ENCODE measurements at places on chromosomes 5 and 9. TPM values are rescaled to one million over a fixed set of nuclear protein-coding genes. Genes with fewer than 3 reads are reported as not detected.

DNA sequence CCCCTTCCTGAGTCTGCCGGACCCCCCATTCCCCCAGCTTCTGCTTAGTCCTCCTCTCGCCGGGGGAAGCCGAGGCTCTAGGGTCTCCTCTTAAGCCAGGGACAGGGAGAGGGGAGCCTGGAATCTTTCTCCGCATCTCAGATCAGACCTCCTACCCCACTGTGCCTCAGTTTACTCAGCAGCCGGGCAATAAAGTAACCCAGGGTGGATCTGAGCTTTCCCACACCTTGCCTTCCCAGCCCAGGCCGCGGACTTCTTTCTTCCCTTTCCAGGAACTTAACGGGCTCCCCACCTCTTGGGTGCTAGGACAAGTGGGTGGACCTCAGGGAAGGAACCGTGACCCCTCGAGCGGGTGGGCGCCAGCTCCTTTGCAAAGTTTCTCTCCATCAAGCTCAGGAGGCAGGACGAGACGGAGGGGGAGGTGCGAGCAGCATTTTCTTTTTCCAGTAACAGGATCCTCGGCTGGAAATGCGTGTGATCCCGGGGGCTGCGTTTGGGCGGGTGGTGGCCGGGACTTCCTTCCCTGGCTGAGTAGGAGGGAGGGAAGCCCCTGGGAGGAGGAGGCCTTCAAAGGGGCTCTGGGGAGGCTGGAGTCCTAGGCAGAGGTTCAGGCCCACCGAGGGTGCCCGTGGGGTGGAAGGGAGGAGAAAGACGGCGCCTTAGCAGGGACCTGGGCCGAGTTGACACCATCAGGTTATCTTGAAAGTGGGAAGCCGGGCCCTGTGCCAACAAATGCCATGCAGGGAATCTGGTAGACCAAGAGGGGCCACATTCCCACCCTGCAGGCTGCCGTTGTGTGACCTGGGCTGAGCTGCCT, 795 bp downstream of the DAB2IP start:
- peak; percentile 69 for DNase-seq
- H3K27ac ChIP-seq = peak overlapping the region; percentile 92
- peak overlapping the region; percentile 86 for H3K4me3 ChIP-seq
- no peaks in the 10 kb centered on the region for H3K27me3 ChIP-seq
- peaks cover 44% of the 10 kb centered on the region for H3K4me1 ChIP-seq

DNA sequence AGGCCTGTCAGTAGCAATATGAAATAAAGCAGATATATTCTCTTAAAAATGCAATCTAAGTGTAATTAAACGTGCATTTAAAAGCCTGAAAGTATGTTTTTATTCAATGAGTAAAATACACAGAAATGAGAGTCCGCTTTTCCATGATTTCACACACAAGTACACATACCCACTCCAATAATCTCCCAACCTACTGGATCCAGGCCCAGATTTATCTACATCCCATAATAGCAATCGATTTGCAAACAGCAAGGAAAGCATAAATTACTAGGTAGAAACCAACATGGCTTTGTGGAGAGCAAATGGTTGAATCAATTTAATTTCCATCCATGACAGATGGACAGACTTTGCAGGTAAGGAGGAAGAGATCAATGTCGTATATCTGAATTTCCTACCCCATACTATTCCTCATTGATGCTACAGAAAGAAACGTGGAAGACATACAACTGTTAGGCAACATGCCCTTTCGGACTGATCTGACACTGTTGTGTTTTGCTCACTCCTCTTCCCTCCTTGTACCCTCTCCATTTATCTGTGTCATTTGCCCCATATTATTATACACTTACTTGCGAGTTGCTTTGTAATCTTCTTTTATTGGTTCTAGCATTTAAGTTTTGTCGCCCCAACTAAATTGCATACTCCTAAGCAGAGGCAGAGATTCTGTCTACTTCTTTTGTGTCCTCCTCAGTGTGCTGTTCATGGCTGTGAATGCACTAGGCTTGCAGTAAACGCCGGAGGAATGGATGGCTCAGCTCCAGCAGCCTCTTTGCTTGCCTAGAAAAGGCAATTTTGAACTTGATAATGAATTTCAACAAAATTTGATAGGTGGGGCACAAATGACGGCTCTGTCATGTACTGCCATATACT, 133.6 kb downstream of the NFIB start:
- peaks cover 46% of the 10 kb centered on the region for H3K4me1 ChIP-seq
- DNase-seq = no peak
- no peaks in the 10 kb centered on the region for H3K27me3 ChIP-seq
- no peak overlapping the region for H3K4me3 ChIP-seq
- H3K27ac ChIP-seq = peak overlapping the region; percentile 78

Gene FNBP1
- total RNA-seq = 49.9 TPM

GRCh38 chr5:154042766-154043165, 4.0 kb downstream of the MFAP3 start:
- H3K27ac ChIP-seq = no peak overlapping the region
- H3K27me3 ChIP-seq = no peaks in the 10 kb centered on the region
- H3K4me3 ChIP-seq = no peak overlapping the region
- peaks cover 4% of the 10 kb centered on the region for H3K36me3 ChIP-seq

DNA sequence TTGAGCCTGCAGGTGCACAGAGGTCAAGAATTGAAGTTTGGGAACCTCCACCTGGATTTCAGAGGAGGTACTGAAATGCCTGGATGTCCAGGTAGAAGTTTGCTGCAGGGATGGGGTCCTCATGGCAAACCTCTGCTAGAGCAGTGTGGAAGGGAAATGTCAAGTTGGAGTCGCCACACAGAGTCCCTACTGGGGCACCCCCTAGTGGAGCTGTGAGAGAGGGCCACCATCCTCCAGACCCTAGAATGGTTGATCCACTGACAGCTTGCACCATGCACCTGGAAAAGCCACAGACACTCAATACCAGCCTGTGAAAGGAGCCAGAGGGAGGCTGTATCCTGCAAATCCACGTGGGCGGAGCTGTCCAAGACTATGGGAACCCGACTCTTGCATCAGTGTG, 78.0 kb downstream of the GABRA1 start:
- no peaks in the 10 kb centered on the region for H3K36me3 ChIP-seq
- H3K4me3 ChIP-seq = no peak overlapping the region
- H3K27me3 ChIP-seq = no peaks in the 10 kb centered on the region
- H3K4me1 ChIP-seq = no peaks in the 10 kb centered on the region
- no peak for DNase-seq
- no peak overlapping the region for H3K27ac ChIP-seq

DNA sequence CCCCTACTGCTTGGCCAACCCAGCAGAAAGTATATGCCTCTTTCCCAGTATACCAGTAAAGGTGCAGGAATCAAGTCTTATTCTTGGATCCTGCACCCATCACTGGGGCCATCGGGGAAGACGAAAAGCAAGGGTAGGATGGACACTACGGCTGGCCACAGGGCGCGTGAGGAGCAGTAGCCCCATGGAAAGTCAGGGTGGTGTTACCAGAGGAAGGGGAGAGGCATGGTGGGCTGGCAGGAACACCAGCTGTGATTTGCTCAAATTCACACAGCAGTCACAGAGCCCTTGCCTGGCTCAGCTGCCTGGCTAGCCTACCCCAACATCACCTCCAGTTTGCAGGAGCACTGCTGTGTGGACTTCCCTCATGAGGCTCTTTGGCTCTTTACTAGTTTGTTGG, 34.5 kb upstream of the SAP30L start:
- H3K27me3 ChIP-seq = no peaks in the 10 kb centered on the region
- peaks cover 2% of the 10 kb centered on the region for H3K4me1 ChIP-seq
- no peak overlapping the region for H3K27ac ChIP-seq
- no peaks in the 10 kb centered on the region for H3K36me3 ChIP-seq
- no peak overlapping the region for H3K4me3 ChIP-seq
- DNase-seq = no peak

Gene GEMIN5
- total RNA-seq = 22.0 TPM

DNA sequence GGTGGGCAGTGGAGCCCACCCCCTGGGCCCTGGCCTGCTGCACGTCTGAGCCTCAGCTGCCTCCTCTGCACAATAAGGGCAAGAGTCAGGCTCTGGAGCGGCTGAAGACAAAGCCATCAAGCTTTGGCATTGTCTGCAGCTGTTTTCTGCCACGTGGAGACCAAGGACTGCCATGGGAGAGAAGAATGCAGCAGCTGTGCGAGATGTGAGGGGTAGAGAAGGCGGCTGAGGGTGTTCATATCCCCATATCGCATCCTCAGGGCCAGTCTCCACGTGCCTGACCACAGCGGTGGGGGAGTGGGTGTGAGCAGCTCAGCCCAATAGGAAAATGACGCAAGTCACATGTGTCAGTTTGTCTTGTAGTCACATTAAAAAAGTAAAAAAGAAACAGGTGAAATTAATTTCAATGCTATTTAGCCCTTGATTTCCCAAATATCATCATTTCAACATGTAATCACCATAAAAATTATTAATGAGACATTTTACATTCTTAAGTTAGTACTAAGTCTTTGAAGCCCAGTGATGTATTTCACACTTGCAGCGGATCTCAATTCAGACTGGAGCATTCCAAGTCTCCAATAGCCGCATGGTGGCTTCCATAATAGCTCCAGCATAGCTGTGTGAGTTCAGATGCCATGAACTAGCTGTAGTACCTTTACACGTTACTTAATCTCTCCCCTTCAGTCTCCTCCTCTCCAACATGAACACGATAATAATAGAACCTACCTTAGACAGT, 6.6 kb downstream of the C1QTNF2 start:
- peak overlapping the region; percentile 89 for H3K27ac ChIP-seq

Gene GPR150
- total RNA-seq = not detected
